ENCODE measurements at places on chromosomes 5 and 9.

DNA sequence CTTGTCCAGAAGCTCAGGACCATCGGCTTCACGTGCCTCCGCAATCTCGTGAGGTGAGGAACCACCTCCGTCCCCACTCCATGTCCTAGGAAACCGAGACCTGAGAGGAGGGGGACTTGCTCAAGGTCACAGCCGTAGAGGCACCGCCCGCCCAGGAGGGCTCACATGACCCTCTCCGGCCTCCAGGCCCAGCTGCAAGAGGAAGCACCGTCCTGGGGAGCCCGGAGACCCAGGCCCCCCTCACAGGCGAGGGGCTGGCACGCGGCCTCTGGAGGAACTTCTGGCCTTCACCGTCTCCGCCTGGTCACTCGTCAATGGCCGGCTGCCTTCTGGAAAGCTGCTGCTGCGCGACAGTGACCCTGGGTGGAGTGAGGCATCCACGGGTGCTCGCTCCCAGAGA lies 24.2 kb downstream of the FAM78A start:
- no peak for DNase-seq

GRCh38 chr9:109753308-109753707 lies 26.7 kb upstream of the PALM2AKAP2 start:
- DNase-seq, result no peak

- no peak for DNase-seq
Observed at GRCh38 chr9:71490810-71491209, 277.5 kb downstream of the CEMIP2 start.

GRCh38 chr5:57681942-57682341 lies 199.3 kb upstream of the ACTBL2 start:
- DNase-seq, result no peak

GRCh38 chr9:69497816-69498215 lies 172.8 kb downstream of the ENTREP1 start:
- no peak for DNase-seq

DNA sequence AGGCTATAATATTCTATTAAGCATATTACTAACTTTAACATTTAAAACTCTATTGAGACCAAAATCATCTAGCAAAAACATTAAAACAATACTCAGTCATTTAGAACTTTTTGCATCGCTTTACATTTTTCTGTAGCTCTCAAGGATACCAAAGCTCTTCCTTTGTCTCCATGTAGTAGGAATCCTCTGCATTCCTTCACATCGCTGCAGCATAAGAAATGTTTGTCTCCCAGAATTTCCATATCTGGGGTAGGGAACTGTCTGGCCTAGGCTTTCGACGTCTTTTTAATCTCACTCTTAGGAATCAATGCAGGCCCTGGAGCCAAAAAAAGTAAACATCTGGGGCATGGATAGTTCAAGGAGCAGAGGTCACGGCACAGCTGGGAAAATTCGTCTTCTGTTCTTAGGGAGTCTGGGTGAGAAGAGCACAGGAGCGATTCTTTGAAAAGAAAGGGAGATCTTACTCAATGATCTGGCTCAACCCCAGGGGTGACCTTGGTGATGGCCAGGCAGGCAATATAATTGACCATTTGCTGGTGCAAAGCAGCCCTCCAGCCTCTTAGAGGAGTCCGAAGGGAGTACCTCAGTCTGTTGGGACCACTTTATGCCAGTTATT lies 23.2 kb upstream of the RAI14 start:
- DNase-seq, result no peak

DNA sequence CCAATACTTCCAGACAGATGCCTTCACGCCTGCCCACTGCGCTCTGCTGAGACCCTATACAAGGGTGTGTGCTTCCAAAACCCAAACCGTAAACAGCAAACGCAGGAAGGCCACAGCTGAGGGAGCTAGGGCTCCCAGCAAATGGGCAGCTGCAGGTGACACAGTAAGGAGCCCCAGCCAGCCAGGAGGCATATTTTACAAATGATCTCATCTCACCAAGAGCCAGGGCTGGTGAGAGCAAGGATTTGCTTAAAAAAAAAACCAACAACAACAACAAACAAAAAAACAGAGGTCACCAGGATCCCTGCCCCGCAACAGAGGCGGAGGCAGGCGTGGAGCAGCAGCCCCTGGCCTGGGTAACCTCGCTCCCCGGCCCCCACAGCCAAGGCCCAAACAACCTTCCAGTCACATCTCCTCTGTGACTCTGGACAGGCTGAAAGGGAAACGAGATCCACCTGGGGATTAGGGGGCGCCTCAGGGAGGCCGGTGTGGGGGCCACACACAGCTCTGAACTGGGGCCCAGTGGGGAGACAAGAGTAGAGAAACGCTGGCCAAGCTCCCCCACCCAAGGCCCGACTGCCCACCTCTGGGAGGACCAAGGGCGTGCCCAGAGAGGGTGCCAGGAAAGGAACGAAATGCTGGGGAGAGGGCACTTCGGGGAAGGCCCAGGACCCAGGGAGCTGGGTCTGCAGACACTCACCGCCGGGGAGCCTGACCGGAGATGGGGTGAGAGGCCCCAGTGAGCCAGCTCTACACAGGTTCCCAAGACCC lies 3.3 kb downstream of the NACC2 start:
- no peak for DNase-seq

DNA sequence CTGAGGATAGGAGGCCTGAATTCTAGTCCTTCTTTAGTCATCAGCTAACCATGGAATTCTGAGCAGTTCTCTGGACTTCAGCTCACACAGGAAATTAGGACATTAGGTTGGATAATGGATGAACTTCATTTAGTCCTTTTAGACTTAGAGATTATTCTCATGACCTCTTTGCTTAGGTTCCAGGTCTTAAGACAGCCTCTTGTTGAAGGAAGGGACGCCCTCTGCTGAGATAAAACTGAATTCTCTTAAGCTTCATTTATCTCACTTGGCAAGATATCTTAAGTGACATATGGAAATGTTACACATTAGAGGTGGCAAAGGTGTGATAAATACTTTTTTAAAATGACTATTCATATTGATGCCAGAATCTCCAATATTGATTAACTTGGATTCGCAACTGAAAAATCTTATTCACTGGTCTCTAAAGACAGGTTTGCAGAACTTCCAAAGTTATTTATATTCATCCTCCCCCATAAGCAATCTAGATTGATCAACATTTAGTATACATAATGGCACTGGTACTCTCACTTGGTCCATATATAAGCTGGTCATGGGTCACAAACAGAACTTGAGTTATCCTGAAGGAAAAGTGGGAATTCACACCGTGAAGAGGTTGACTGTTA lies 16.9 kb upstream of the ZNF366 start:
- DNase-seq, result no peak

DNA sequence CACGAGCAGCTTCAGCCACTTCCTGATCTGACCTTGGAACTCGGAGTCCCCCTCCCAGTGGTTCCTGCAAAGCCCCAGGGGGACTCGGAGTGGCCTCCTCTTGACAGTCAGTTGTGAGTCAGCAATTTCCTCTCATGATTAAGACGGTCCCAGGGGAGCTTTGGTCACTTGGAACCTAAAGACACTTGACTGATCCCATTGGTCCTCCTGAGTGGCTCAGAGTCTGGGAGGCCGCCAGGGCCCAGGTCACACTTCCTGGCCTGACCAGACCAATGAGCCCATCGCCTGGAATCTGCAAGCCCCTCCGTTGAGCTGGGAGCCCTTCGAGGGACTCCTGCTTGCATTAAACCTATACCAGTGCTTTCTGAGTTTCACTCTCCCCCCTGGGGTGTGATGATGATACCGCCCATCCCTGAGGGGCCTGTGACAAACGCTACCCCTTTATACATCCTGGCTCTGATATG lies 29.1 kb downstream of the TSPAN17 start:
- DNase-seq, result no peak

GRCh38 chr5:130605234-130605633 lies 559.8 kb downstream of the HINT1 start:
- DNase-seq, result no peak

DNA sequence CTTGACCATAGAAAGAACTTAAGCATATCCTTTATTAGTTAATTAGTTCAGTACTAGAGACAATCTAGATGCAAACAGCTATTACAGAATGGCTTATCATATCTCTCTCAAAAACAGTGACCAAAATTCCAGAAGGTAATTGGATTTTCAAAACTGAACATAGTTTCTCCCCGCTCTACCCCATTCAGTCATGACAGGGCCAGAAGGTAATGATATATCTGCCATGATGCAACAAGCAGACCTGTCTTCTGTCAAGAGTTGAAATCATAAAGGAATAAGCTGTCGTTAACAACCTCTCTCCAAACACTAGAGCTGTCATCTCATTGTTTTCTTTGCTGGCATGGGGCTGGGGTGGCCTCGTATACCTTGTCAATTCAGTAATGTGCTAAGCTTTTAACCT lies 200.5 kb upstream of the POU5F2 start:
- DNase-seq, result no peak

DNA sequence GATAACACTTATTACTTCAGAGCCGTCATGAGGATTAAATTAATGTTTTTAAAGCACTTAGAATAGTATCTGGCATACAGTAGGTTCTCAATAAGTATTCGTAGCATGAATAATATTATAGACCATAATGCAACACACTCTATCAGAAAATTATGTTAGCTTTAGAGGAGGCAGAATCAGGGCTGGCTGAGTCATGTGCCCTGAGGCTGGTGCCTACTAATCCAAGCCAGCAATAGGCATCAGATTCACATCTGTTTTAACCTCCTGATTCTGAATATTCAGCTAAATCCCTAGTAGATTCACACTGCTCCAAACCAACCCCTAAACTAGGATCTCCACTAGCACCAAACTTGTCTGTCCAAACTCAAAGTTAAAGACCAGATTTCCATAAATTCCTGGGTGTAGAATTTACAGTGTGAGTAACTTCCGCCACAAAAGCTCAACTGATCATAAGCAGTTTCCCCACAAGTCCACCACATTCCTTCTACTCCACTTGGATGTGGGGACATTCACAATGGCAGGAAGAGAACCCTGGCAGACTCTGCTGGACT lies 170.0 kb upstream of the DAPK1 start:
- DNase-seq, result no peak

GRCh38 chr9:112408275-112408674 lies 28.4 kb downstream of the HSDL2 start:
- DNase-seq, result no peak

DNA sequence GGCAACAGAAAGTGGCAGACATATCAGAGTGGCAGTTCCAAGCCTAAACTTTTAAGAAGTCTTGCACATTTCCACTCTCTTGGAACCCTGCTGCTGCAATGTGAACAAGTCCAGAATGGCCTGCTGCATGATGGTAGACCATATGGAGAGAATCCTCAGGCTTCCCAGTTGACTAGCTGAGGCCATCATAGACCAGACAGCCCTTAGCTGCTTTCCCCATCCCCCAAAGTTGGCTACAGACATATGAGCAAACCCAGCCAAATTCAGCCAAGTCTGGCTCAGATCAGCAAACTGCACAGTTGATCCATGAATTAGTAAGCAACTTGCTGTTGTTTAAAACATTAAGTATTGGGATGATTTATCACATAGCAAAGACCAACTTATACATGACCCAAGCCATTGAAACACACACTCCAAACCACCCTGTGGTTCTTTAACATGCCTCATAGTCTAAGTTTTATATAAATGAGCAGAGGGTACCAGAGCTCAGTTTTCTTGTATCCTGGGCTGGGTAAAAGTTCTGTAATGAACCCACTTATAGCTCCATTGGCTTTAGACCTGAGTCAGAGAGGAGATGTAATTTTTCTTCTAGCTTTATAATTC lies 19.9 kb downstream of the PPP3R2 start:
- DNase-seq, result no peak

- no peak for DNase-seq
Observed at GRCh38 chr5:96752341-96753016, 55.3 kb downstream of the ERAP1 start.

DNA sequence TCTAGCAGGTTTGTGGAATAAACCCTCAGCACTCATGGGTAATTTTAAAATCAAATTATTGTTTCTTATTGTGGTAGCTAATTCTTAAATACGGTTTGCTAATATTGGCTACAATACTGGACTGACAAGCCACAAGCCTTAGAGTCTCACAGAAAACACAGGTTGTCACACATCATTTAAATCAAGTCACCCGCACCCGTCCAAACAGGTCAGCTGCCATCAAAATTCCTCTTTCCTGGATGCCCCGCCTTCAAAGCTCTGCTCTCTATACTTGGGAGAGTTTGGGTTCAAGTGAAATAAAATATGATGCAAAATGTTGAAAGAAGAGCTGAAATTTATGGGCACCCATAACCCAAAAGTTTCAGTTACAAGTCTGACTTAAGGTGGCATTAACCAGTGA lies 12.3 kb upstream of the SUSD1 start:
- no peak for DNase-seq

GRCh38 chr5:140253985-140254384 lies 48.9 kb downstream of the PFDN1 start:
- no peak for DNase-seq

- DNase-seq, result no peak
Observed at GRCh38 chr9:135575995-135576631, 14.6 kb downstream of the PAEP start.

DNA sequence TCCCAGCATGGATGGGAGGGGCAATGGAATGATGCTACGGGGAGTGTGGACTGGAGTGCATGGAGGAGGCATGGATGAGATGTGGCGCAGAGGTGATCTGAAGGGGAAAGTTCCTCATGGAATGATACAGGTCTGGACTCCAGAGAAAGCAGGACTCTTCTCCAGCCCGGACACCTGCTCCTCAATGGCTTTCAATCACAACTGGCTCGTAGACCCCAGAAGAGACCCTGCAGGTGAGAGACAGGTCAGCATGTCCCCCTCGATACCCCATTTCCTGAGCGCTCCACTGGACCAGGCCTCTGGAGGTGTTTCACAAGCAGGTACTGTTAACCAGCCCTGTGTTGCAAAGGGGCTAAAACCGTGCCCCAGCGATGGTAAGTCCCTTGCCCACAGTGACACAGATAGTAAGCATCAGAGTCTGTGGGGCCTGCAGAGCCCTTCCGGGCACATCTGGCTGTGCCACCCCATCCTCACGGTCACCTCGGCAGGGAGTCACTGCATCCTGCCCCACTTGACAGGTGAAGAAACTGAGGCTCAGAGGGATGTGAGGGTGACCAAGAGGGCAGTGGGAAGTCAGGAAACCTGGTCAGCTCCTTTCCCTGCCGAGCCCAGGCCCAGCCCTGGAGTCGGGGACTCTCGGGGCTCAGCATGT lies 5.5 kb upstream of the DPM2 start:
- no peak for DNase-seq

- DNase-seq, result no peak
Observed at GRCh38 chr5:55570570-55570969, 35.8 kb upstream of the PLPP1 start.

DNA sequence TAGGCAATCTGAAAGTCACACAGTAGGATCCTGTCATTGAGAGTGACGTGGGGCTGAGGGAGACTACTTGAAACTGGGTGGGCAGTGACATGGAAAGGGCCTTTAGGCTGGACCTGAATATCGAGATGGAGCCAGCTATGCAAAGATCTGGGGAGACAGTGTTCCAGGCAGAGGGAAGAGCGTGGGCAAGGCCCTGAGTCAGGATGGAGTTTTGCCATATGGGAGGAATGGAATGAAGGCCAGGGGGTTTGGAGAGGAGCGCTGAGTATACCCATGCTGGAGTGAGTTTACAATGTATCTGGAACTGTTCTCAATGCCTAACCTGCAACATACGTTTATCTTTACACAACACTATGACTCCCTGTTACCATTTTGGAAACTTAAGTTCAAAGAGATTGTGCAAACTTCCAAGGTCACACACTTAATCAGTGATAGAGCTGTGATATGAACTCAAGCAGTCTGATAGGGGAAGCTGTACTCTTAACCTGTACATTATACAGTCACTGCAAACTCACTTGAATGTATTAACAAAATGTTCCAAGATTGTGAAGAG lies 33.5 kb downstream of the INSYN2B start:
- no peak for DNase-seq

Data from suprapubic skin (tissue), 4 donors.